ENCODE measurements at places on chromosomes 7 and 10. TPM values are rescaled to one million over a fixed set of nuclear protein-coding genes. Genes with fewer than 3 reads are reported as not detected.

UFSP1 gene
- 1.9 TPM for total RNA-seq

NPC1L1 gene
- total RNA-seq: not detected

VENTX gene
- not detected for total RNA-seq

SPDYE6 gene
- not detected for total RNA-seq

TDRD1 gene
- not detected for total RNA-seq

CRHR2 gene
- not detected for total RNA-seq

LRRC18 gene
- not detected for total RNA-seq

TMEM243 gene
- 25.2 TPM for total RNA-seq

GOLGA7B gene
- total RNA-seq: 0.68 TPM

SUN3 gene
- total RNA-seq: not detected

EPHA1 gene
- total RNA-seq: 38.9 TPM

NPTX2 gene
- total RNA-seq: not detected

TMEM196 gene
- total RNA-seq: not detected

GIMAP6 gene
- not detected for total RNA-seq

EPDR1 gene
- not detected for total RNA-seq

ACBD7 gene
- 0.20 TPM for total RNA-seq

DNA sequence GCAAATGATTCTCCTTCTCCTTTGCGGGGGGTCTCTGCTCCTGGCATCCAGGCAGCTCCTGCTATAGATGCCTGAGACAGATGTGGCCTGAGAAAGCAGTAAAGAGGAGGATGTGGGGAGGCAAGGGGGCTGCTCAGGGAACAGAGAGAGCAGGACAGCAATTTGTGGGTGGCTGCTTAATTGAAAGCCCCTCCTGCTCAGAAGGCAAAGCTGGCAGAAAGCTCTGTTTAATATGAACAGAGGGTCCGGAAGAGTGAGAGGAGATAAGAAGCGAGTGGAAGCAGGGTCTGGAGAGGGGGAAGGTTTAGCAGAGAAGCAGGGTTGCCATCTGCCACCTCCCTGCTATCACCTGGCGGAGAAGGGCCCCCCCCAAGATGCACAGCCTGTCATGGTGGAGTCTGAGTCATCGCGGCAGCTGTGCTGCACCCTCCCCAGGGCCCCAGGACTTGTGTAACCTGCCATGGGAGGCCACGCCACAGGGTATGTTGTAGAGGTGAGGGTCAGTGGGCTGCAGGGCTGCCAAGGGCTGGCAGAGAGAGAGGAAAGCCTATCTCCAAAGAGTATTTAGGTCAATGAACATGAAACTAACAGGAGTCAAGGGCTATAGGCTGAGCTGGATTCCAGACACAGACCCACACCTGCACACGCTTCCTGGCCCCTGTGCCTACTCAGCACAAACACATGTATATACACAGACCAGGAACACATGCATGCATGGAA, 1109.8 kb upstream of the AUTS2 start:
- DNase-seq: no peak

GRCh38 chr10:63666836-63667383, 145.7 kb downstream of the REEP3 start:
- DNase-seq: no peak

GRCh38 chr10:124063750-124064603, 29.4 kb downstream of the CHST15 start:
- DNase-seq: no peak

DNA sequence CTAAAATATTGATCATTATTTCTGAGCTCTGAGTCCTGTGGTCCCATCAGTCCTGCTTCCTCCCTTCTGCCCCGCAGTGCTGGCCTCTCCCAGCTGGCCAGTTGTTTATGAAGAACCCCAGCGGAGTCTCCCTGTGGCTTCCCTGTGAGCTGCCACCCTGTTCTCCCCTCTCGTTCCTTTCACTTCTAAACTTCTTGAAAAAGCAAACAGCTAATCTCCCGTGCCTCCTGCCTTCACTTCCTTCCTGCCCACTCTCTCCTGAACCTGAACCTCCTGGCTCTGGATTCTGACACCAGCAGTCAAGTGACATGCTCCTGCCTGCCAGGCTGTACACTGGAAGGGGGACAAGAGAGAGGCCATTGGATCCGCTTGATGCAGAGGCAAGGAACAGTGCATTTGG, 63.7 kb upstream of the ZPBP start:
- no peak for DNase-seq

GRCh38 chr10:76723844-76724243, 913.8 kb downstream of the KCNMA1 start:
- no peak for DNase-seq

- no peak for DNase-seq
These were observed 110.2 kb downstream of the FZD1 start for GRCh38 chr7:91374321-91374989.

DNA sequence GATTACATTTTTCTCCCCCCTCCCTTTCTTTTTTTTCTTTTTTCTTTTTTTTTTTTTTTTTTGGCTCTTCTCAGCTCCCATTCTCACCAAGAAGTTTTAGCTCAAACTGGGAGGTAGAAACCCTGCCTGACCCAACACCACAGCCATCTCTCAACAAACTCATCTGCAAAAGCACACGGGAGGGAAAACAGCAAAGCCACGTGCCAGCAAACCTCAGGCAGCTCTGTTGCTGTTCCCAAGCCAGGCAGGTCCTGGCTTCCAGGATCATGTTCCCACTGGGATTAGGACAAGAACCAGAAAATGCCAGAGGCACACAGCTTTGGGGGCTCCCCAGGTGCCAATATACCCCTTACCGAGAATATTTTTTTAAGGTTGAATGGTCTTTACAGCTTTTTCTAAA, 56.7 kb downstream of the ITIH5 start:
- no peak for DNase-seq

DNA sequence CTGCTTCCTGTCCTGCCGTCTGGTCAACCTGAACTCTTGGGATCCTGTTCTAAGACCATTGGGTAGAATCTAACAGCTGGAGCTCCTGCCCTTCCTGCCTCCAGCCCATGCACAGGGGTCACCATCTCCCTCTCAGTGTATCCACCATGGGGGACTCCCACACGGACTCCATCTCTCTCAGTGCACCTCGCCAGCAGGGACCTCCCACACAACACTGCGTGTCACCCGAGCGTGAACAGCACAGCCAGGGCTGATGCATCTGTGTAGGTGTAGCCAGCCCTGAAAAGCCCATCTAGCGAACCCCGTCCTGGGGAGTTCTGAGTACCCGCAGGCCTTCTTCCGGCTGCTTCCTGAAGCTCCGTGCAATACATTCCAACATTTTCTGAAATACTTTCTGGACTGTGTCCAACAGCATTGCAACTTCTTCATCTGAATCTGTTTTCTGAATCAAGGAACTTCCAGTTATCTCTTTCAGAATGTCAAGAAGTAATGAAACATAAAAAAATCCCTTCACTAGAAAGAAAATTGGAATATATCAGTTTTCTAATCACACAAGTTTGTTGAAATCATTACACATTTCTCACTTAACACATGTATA, 52.5 kb downstream of the NCAPG2 start:
- no peak for DNase-seq

GRCh38 chr10:78470267-78471103, 436.8 kb downstream of the RPS24 start:
- no peak for DNase-seq

DNA sequence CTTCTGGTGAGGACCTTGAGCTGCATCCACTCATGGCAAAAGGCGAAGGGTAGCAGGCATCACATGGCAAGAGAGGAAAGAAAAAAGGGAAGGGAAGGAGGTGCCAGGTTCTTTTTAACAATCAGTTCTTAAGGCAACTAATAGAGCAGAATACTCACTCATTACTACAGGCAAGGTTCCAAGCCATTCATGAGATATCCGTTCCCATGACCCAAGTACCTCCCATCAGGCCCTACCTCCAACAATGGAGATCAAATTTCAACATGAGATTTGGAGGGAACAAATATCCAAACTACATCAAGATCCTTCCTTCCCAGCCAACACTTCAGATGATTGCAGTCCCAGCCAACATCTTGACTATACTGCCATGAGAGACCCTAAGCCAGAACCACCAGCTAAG, 38.9 kb upstream of the YAE1 start:
- no peak for DNase-seq

GRCh38 chr7:21753071-21753470, 192.6 kb downstream of the CDCA7L start:
- DNase-seq: peak; percentile 39

DNA sequence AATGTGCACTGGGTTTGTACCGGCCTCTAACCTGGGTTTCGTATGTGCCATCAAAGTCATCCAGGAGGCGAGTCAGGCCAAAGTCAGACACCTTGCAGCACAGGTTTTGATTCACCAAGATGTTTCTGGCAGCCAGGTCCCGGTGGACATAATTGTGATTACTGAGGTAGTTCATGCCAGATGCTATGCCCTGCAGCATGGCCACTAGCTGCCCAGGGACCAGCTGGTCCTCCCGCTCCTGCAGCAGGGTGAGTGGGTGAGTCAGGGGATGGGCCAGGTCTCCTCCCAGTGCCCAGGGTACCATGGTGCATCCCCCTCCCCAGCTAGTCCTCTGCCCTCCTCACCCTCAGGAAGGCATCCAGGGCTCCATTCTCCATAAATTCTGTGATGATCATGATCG, 13.6 kb downstream of the ZYX start:
- no peak for DNase-seq

- DNase-seq: no peak
These were observed 14.2 kb upstream of the ZNF107 start for GRCh38 chr7:64651632-64652165.

GRCh38 chr7:52309631-52310030, 725.8 kb upstream of the POM121L12 start:
- DNase-seq: no peak

DNA sequence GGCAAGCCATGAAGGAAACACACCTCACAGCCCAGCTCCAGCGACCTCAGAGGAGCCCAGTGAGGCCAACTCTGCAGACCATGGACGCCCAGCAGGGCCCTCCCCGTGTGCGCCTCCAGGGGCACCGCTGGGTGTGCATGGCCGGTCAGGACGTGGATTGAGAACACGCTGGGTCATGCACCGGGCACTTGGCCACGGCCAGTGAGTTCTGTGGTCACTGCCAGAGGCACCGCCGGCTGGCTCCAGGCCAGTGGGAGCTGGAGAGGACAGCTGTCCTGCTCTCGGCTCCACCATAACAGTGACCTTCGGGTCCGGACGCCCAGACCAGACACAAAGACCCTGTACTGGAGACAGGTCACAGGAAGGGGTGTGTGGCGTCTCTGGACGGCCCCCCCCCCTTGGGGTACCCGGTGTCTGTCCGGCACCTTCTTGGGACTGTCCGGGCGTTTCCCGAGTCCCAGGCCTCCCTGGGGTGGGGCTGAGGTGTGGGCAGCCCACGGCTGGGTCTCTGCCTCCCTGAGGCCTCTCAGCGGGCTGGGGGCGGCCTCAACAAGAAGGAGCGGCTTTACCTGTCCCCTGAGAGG, 50.4 kb upstream of the NKX6-2 start:
- no peak for DNase-seq

DNA sequence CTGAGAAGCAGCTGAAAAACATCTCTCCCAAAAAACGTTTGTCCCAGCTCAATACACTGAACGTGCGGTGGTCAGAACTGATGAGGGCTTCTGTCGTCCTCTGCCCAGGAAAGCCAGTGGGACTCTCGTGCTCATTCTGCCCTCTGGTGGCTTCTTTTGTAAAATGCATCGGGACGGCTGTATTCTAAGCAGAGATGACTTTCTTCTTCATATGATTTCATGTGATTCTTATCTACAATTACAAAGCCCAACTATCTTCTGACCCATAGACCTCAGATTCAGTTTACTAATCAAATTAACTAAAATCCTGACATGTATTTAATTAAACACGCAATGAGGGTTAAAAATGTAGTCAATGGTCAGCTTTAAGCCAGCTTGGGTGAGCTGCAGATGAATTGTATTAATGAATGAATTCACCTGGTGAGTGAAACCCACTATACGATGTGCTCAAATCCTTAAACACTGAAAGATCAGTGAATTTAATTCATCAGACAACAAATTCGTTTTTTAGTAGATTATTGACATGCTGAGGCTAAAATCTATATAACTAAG, 117.6 kb upstream of the FAM204A start:
- DNase-seq: peak; percentile 17

GRCh38 chr10:10600004-10600403, 417.7 kb upstream of the CELF2 start:
- DNase-seq: no peak

DNA sequence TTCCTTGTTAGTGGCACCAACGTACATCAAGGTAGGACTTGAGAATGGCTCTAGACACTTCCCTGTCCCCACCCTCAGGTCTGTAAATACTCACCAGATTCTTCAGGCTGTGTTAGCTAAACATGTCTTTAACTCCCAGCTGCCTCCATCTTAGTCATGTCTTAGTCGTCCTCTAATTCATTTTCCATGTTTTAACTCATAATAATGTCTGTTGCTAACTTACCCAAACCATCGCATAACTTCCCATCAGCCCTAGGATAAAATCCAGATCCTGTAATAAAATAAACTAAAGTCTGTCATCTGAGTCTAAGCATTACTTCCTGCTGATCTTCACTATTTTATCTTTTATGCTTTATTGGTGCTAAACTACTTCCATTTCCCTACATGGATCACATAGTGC, 600.0 kb upstream of the CELF2 start:
- no peak for DNase-seq

DNA sequence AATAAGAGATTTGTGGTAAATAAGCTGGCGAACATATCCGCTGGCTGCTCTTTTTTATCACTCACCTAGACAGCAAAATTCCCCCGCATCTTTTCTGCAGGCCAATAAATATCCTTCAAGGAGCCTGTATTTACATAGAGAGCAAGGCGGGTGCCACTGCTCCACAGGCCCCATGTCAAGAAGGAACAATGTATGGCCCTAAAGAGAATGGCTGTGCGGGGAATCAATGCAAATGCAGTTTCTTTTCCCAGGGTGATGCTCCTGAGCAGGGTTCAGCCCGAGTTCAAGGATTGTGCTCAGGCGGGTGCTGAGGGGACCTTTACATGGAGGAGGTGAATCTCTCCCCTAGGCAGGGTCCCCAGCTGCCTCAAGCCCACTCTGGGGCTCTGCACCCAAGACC, 494.2 kb upstream of the ZMIZ1 start:
- no peak for DNase-seq

- peak; percentile 87 for DNase-seq
These were observed 162.5 kb downstream of the MAGI2 start for GRCh38 chr7:79290841-79291497.

GRCh38 chr7:157751406-157751805, 414.6 kb downstream of the DNAJB6 start:
- DNase-seq: no peak

DNA sequence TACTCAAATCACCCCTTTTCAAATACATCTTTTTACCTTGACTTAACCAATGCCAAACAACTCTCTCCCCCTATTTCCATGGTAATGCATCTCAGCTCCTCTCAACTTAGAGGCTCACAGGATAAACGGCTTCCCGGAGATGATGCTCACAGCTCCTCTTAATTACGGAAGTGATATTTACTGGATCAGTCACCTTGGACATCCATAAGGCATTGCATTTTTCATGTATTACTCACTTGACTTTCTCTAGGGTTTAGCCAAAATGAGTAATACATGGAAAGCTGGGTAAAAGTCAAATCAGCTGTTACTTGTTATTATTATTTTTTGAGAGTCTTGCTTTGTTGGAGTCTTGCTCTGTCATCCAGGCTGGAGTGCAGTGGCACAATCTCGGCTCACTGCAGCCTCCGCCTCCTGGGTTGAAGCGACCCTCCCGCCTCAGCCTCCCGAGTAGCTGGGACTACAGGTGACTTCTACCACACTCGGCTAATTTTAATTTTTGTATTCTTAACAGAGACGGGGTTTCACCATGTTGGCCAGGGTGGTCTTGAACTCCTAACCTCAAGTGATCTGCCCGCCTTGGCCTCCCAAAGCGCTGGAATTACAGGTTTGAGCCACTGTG, 73.3 kb upstream of the RHEB start:
- DNase-seq: peak; percentile 90
